ENCODE measurements at places on chromosomes 12 and 14.

DNA sequence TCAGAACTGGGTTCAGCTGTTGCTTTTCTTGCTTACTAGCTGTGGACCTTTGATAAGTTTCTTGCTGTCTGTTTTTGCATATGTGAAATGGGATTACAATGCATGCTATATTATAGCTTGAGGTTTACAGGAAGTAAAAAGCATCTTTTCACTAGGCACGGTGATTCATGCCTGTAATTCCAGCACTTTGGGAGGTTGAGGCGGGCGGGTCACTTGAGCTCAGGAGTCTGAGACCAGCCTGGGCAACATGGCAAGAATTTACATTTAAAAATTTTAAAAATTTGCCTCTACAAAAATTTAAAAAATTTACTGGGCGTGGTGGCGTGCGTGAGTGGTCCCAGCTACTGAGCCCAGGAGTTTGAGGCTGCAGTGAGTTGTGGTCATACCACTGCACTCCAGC, 42.0 kb downstream of the CALM1 start:
- no peak for DNase-seq

DNA sequence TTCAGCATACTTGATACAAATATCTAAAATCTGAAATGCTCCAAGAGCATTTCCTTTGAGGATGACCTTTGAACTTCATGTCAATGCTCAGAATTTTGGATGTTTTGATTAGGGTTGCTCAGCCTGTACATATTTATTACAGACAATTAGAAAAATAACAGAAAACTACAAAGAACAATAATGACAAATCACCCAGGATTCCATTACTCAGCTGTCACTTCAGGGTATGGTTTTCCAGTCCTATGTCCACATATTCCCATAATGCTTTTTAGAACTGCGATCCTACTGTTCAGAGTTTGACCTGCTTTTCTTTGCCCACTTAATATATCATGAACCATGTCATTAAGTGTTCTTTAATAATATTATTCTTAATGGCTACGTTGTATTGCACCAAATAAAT, 11.4 kb downstream of the DLGAP5 start:
- DNase-seq: no peak

GRCh38 chr12:105319691-105320209, 10.7 kb upstream of the C12orf75 start:
- DNase-seq: no peak

DNA sequence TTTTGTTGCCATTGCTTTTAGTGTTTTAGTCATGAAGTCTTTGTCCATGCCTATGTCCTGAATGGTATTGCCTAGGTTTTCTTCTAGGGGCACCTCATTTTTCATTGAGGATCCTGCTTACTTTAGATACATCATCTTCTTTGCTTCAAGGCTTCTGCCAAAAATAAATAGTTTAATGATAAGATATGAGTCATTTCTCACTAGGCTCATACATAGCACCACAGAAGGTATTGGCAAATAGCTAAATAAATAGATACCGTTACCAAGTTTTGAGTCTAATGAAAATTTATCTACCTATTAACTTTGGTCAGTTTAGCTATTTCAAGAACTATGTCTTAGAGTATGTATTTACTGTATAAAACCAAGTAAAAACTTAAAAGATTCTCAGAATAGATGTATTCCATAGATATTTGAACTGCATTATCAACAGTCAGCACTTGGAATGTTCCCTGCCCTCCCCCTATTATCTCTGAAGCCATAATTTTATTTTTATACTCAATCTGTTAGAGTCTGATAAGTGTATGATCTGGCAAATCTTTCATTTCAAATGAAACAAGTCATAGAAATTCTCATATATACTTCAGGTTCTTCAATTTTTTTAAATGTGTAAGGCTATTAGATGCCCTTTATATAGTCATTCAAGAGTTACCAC, 310.2 kb downstream of the CCDC91 start:
- no peak for DNase-seq
